Activated T-helper 1 cell treated with Interleukin-2 at 50 U/mL for 16 hours (primary cell): ENCODE measurements at places on chromosomes 3 and 15.

GRCh38 chr3:19254189-19254588 lies 105.9 kb downstream of the KCNH8 start:
- no peak for DNase-seq

- DNase-seq = no peak
These were observed 142.8 kb downstream of the POLR2M start for GRCh38 chr15:57849317-57849716.

GRCh38 chr3:24494618-24495325 lies at the start of gene THRB:
Gene THRB, minus strand, starts transcription at chr3:24494850.
- DNase-seq = no peak

DNA sequence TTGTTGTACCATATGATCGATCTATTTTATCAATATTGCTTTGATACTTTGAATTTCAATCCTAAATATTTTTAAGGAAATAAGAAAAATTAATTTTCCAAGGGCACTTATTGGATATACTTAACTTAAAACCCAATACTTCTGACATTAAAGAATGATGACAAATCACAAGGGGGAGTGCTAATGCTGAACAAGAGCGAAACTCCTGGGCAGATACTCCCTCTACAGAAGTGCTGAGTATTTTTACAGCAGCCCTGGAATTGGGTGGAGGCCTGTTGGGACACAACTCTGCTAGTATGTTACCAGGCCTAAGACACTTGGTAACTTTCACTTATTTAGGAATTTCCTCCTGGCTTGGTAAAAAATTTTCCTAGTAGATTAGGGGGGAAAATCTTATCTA lies 46.2 kb downstream of the DENND6A start:
- no peak for DNase-seq

DNA sequence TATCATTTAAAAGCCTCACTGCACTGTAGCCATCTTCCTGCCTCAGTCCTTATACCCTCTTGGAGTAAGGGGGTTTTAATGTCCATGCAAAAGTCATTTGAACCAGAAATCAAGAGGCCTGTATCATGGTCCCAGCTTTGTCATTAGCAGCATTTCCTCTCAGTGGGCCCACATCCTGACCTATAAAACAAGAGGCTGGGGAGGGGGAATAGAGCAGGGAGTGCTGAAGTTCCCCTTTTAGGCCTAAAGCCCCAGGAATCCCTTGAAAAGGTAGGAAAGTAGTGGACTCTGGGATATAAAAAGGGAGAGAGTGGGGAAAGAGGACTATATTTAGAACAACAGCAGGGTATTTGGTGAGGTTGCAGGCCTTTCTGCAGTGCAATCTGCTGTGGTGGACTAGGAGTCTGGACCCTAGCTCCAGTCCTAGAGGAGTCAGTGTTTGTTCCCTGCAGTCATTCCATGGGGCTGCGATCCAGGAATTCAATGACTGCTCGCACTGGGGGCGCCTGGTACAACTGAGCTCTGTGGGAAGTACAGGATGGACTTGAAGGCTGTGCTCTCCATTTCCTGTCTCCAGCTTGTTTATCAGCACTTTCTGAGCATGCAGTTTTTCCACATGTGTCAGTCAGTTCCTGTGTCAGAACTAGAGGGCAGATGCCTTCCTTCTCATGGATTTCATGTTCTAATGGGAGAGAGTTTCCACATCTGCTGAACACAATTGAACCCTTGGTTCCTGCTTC lies 46.8 kb downstream of the PDHB start:
- DNase-seq = no peak

- no peak for DNase-seq
These were observed 447.2 kb downstream of the SHQ1 start for GRCh38 chr3:72401005-72401545.

- no peak for DNase-seq
These were observed 23.7 kb downstream of the ATRIP start for GRCh38 chr3:48470286-48470685.
